ENCODE measurements at places on chromosomes 12 and 14.

- DNase-seq: peak; percentile 29
Measured at GRCh38 chr14:22438742-22439141, 150.3 kb downstream of the DAD1 start.

DNA sequence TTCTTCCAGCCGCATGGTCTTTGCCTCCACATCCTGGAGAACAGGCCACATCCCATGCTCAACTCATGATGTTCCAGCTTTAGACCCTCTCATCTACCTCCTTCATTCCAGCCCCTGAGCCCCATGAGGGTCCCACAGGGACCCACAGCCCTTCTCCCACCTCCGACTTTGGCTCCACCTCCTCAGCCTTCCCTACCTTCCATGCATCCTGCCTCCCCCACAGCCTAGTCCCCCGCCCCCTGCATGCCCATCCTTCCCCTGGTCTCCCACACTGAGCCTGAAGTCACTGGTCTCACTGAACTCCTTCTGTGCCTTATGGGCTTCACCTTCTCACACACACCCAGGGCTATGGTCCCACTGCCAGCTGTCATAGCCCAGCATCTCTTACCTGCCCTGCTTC is 9.8 kb downstream of the RAPGEF3 start:
- DNase-seq: no peak

DNA sequence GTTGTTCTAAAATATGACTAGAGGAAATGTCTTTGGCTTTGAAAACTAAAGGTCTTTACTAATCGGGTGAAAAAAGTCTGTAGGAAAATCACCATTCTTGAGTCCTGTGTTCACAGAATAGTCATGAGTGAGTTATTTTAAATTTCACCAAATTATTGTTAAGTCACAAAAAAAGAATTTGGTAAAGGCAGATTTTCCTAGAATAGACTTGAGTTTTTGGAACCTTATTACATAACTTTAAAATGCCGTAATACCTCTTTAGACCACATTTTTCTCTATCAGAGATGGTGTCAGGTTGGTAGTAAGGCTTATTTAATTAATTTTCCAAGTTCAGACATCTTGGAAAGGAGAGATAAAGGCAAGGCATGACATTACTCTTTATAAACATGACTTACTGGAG is 184.7 kb upstream of the GARIN2 start:
- no peak for DNase-seq

DNA sequence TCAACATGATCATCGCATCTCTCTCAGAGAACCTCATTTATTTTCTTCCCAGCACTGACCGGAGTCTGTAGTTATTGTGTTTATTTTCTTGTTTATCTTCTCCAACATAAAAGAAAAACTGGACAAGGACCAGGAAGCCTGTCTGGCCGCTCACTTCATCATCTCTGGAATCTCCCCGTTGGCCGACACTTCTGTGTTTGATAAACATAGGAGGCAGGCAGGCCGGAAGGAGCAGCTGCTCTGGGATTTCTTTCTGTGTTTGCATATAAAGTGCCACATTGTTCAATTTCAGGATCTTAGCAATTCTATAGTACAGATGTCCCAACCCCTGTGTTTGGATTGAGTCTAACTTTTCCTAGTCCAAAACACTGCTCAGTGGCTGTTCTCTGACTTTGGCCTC is 53.3 kb downstream of the ACACB start:
- DNase-seq: no peak

GRCh38 chr12:67269633-67270573 is 745 bp downstream of the CAND1 start:
- DNase-seq: peak; percentile 31

DNA sequence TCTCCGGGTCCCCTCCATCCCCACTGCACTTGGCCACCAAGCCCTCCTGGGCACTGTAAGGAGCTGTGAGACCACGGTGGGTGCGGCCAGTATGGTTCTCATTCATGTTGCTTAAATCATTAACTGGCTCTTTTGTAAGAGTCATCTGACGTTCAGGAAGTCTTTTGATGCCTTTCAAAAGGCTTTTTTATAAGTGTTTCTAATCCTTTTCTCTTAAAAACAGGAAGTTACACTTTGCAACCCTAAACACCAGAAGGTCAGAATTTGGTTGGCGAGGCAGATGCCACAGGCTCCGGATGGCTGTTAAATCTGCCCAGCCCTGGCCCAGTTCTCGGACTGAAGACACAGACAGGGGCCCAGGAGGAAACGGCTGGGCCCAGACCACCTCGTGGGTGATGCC is 26.1 kb upstream of the DIO3 start:
- no peak for DNase-seq

DNA sequence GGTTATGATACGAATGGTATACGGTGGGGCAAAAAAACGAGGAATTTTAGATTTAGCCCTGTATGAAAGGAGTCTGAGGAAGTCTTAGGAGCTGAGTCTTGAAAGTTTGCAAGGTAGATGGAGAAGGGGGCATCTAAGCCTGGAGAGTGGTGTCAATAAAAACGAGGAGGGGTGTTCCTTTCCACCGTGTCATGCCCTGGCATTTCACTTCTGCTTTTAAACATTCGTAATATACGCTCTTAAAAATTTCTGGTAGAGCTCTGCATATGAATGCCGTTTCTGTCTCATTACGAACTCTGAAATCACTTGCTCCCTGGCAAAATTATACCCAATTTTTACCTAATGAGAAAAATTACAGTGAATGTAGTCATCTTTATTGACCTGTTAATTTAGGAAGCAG is 170.2 kb downstream of the ERC1 start:
- DNase-seq: no peak

GRCh38 chr12:59936534-59936933 is 340.7 kb downstream of the SLC16A7 start:
- no peak for DNase-seq

DNA sequence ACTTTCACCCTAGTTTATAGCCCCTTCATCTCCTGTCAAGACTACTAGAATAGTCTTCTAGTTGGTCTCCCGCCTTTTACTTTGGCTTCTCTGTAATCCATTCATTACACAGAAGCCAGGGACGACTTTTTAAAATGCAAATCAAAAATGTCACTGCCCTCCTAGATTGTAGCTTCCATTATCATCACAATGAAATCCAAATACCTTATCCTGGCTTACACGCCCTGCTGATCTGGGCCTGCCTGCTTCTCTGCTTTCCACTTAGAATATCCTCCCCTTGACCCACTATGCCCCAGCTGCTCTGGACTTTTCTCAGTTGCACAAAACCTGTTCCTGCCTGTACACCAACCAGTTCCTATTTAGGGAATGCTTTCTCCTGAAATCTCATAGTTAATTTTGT is 4.5 kb upstream of the EEA1 start:
- DNase-seq: no peak

- DNase-seq: peak; percentile 90
Measured at GRCh38 chr14:51828017-51828797, 32.2 kb upstream of the GNG2 start.

DNA sequence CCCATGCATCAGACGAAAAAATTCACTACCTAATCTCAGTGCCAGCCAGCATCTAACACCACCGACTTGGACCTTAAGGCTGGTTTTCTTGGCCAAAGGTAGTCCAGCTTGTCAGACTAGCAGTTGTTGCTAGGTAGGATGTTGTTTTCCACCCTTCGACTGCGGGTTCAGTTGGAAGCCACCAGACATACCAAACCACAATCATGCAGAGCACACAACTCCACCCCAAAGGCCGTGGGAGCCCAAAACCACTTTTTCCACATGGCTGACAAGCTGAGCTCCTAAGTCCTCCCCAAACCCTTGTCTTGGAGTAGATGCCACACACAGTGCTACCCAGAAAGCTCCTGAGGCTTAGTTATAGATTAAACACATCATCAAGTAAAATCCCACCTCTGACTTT is 46.8 kb downstream of the LRIG3 start:
- no peak for DNase-seq

DNA sequence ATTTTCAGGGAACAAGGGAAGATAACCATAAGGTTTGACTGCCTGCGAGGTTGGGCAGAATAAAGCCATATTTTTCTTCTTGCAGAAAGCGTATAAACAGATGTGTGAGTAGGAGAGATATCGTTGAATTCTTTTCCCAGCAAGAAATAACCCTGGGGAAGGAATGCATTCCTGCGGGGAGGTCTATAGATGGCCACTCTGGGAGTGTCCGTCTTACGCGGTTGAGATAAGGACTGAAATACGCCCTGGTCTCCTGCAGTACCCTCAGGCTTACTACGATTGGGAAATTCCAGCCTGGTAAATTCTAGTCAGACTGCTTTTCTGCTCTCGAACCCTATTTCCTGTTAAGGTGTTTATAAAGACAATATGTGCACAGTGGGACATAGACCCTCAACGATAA is 225.0 kb downstream of the LRIG3 start:
- DNase-seq: no peak

DNA sequence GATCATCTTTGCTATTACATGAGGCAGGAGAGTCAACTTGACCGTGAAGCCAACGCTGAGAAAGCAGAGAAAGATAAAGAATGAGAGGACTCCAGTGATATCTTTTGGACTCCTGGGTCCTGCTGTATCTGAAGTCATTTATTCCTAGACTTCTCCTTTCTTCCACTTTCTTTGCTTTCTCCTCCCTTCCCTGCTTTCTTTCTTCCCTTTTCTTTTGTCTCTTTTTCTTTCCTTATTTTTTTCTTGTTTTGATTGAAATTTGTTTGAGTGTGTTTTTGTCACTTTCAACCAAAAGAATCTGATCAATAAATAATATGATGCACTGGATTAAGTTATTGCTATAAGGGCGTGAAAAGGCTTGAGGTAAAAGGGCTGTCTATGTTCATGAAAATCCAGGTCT is 13.4 kb upstream of the GALNT6 start:
- no peak for DNase-seq

- no peak for DNase-seq
Measured at GRCh38 chr14:74593241-74593953, 18.6 kb downstream of the LTBP2 start.

GRCh38 chr14:61557262-61557661 is 138.1 kb upstream of the HIF1A start:
- no peak for DNase-seq

DNA sequence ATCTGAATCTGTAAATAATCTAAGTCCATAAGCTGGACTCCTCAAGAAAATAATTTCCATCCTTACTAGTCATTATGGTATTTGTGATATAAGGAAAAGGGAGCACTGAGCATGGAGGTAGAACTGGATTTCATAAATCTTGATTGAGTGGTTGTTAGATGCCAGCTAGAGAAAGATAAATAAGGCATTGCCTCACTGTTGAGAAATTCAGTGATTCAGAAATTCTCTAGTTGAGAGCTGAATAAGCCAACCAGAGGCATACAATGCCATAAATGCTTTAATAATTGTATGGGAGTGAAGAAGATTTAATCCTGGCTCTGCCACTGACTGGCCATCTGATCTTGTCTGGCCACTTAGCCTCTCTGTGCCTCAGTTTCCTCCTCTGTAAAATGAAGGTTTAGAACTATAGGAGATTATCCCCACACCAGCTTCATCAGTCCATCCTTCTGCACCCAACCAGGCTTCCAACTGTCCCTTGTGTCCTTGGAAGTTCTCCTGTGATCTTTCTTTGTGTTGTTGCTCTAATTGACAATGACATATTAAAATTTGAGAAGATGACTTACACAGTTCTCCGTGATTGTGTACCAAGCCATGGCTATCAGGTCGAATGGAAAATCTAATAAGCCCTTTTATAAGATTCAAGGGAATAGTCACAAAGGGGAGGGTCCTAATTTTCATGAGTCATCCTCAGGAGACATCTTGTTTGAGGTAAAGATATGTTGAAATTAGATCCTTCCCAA is 394.3 kb downstream of the EGLN3 start:
- DNase-seq: no peak

- DNase-seq: no peak
Measured at GRCh38 chr12:100128512-100128908, 14.2 kb downstream of the BLTP3B start.

DNA sequence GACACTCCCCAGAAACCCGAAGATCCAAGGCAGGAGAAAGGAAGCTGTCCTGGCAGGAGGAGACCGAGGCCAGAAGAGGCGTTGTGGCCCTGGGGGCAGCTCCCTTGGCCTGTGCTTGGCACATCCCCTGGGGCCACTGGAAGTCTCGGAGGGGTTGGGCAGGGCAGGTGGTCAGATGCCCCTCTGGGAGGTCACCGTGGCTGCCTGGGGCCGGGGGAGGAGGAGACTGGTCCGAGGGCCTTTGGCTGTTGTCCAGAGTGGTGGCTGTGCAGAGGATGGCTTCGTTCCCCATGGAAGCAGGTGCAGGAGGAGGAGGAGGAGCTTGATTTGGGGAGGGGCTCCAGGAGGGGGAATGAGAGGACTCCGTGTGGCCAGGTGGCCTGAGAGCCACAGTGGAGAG is 3.3 kb upstream of the NUDT14 start:
- no peak for DNase-seq

GRCh38 chr12:99055299-99055698 is 410.2 kb downstream of the APAF1 start:
- DNase-seq: no peak

DNA sequence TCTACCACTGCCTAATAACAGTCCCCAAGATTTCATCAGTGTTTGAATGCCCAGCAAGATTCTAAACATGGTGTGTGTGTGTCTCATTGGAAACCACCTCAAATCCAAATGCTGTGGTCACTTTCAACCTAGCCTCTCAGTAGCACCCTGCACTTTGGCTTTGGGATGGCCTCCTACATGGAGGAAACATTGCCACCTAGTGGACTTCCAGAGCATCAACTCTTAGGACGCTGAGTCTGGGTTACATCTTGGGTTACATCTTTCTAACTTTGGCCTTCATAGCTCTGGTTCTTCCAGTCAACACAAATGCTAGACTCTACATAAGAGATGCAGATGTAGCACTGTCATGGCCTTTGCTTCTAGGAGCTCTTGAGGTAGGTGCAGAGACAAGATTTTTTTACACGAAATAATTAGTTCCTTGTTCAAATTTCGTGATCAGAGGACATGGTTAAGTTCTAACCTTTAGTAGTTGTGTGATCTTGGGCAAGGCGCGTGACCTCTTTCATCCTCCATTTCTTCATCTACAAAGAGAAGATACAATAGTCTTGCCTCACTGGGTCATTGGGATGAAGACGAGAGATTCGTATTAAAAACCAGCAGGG is 113.5 kb upstream of the VASH1 start:
- DNase-seq: peak; percentile 40

GRCh38 chr12:20368114-20368650 is at the start of gene PDE3A:
Gene PDE3A (plus strand): TSS chr12:20368537. CDS start chr12:20369285, 748 bp downstream.
- no peak for DNase-seq

DNA sequence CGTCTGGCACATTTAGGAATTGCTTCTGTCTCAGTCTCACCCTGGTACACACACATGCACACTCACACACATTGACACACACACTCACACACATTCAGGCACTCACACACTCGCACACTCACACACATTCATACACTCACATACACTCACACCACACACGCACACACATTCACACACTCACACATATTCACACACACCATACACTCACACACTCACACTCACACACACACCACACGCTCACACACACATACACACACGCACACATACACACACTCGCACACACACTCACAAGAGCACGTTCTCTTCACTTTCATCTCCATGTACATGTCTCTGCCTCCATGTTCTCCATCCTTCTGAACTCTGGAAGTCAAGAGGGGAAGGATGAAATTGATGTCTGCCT is 23.1 kb upstream of the SMUG1 start:
- DNase-seq: no peak

- DNase-seq: no peak
Measured at GRCh38 chr14:80536456-80536855, 325.2 kb upstream of the DIO2 start.

GRCh38 chr14:67837011-67837624 is 17.5 kb downstream of the RAD51B start:
- peak; percentile 53 for DNase-seq
